ENCODE measurements at places on chromosomes 5 and 9. TPM values are rescaled to one million over a fixed set of nuclear protein-coding genes. Genes with fewer than 3 reads are reported as not detected.

The ELOVL7 gene
- polyA plus RNA-seq = 1.6 TPM

GRCh38 chr5:44640945-44641456 is 167.7 kb upstream of the MRPS30 start:
- no peak for DNase-seq

- DNase-seq = no peak
These were observed 138.0 kb downstream of the ENC1 start for GRCh38 chr5:74502479-74502950.

The PLAC8L1 gene
- 1.1 TPM for polyA plus RNA-seq

GRCh38 chr9:110029956-110030480 is 177.9 kb downstream of the C9orf152 start:
- no peak for DNase-seq

The PCA3 gene
- 0.39 TPM for polyA plus RNA-seq

DNA sequence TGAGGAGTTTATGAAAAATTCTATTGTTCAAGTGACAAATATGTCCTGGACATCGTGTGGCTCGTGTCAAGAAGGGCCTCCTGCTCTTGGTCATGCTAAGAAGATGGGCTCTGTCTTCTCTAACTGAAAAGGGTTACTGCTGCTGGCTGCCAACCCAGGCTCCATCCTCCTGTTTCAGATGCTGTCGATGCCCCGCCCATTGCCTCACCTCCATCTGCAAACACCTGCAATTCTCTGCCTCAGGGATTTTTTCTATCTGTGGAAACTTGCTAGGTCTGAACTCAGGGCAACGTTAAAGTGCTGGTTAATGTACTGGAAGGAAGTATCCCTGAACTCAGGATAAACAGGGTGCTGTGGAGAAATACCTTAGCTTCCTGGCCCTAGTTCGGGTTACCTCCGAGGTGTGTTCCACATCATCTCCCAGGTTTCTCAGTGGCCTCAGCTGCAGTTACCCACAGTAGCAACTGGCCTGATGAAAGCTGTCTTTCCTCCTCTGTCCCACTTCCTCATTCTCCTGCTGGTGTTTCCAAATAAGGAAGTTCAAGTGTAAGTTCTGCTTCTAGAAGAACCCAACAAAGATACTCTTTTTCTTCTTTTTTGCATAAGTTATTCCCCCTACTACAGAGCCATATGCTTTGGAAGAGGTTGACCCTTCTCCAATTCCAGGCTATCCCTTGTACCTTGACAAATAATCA is 151.7 kb upstream of the SMIM23 start:
- DNase-seq = no peak

GRCh38 chr5:31738199-31738598 is 99.3 kb downstream of the PDZD2 start:
- no peak for DNase-seq

DNA sequence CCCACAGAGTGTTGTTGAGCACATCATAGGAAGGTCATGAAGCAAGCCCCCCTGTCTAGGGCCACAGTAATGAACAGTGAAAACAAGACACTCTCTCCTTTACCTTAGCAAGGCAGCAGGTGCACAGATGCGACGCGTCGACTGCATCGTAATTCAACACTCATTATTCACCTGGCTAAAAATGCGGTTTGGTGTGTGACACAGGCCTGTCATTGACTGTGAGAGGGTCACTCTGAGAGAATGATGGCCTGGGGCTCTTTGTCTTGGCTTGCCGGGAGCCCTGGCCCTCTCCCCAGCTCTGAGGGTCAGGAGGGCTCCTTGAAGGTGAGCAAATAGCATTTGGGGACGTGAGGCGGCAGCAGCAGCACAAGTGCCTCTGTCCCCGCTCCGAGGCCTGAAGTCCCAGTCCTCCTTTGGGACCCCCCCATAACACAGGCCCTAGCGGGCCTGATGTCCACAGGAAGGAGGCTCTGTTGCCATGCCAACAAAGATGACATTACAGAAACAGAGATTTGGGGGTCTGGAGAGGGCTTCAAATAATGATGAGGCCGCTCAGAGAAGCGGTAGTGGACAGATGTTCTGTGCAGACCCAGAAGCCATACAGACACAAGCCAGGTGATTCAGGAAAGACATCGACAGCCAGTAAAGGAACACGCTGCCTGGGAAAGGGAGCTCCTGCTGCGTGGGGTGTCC is 46.7 kb downstream of the SHB start:
- DNase-seq = no peak

- no peak for DNase-seq
These were observed 27.1 kb upstream of the IL33 start for GRCh38 chr9:6188466-6188865.

The ELAVL2 gene
- polyA plus RNA-seq = 3.2 TPM

DNA sequence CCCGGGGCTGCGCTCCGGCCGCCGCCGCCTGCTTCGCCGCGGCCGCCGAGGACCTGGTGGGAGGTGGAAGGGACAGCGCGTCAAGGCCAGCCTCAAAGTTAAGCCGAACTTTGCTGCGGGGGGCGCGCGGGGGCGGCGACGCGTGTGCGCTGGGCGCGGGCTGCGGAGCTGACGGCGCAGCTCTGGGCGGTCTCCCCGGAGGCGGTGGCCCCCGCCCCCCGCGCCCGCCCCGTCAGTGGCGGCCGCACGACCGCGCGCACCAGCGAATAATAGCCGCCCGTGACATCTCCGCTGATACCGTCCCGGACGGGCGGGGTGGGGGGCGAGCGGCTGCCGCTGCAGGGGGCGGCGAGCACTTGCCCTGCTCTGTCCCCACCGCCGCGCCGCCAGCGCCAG is 579 bp upstream of the FAM78A start:
- no peak for DNase-seq

DNA sequence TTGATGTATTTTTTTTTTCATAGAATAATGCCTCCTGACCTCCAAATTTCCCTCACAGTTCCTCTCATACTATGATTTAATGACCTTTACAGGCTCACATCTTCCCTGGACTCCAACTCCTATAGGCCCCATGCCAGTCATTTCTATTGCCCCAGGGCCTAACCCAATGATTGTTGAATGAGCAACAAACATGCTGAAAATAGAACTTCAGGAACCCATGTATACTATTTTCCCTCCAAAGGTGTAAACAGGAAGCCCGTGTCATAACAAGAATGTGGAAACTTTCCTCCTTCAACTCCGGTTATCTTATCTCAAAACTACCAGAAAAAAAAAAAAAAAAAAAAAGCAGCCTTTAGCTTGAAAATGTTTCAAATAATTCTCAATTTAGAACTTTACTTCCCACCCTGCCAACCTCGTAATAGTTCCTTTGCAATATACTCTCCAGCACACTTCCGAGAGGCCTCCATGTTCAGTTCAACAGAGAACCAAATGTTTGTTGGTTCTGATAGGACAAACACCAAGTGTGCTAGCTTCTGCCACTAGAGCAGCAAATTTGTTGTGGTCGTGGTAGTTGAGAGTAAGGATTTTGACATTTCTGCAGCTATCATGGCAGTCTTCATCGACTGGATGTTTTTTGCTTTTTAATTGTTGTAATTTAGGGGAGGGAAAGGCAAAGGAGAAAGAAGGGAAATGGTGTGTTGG is 25.8 kb downstream of the TRPM6 start:
- no peak for DNase-seq

DNA sequence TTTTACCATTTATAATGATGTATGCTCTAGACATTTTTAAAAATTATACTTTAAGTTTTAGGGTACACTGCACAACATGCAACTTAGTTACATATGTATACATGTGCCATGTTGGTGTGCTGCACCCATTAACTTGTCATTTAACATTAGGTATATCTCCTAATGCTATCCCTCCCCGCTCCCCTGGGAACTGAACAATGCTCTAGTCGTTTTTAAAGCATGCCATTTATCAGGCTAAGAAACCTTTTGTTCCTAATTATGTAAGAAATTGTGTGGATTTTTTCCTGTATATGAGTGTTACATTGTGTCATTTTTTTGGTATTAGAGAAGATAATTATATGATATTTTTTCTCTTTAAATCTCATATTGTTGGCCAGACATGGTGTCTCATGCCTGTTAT is 72.8 kb upstream of the SGCD start:
- DNase-seq = no peak

- peak; percentile 82 for DNase-seq
These were observed at the start of gene PCDHGC4 for GRCh38 chr5:141484641-141485311. TSS of gene PCDHGC4 (plus strand) at chr5:141485030. CDS start at chr5:141485174, 144 bp downstream.

Measured in cardiac muscle cell (in vitro differentiated cells and primary cell).